Hypothalamus (tissue), 51 donors: ENCODE measurements at places on chromosomes 3 and 15.

DNA sequence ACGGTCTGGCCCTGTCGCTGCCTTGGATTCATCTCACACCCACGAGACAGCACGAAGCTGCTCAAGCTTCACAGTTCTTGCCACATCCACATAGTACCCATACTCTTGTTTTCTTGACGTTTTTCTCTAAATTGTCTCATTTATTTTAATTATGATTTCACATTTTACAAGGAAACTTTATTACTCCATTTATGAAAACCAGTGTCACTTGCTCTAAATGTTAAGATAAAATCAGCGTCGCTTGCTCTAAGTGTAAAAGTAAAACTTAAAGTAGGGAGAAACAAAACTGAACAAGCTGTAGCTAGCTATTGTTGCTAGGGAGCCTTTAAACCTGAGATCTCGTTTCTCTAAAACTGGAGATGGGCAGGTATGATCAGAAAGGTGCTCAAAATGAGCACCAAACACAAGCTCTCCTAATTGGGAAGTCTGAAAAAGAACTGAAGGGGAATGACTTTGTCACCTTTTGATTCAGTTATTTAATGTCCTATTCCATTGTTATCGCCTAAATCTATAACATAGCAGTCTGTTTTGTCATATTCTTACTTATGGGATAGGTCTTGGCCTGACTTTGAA, 680 bp downstream of the IFT122 start:
- DNase-seq: no peak

GRCh38 chr3:52140769-52141168, 13.5 kb downstream of the POC1A start:
- DNase-seq: no peak

DNA sequence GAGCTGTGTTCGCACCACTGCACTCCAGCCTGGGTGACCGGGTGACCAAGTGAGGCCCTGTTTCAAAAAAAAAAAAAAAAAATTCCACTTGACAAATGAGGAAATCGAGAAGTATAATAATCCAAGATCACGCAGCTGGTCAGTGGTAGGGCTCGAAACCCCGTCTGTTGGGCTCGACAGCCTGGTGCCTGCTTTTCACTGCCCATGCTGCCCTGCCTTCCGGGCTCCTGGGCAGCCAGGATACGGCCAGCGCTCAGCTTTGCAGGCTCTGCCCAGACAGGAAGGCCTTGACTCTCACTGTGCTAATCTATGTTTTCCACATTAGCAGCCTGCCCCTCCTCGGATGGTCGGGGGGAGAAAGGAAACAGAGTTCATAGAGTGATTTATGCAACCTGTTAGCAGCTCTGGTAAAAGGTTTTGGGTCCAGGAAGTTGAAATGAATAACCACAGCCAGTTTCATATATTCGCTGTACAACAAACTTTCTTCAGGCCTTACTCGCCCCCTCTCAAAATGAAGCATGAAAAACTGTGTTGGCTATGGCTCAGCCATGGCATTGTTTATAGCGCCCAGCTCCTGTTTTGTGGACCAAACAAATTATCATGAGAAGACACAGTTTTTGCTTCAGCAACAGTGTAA, 108.8 kb downstream of the XXYLT1 start:
- no peak for DNase-seq

- DNase-seq: no peak
Observed at GRCh38 chr15:57746786-57747185, 40.3 kb downstream of the POLR2M start.

DNA sequence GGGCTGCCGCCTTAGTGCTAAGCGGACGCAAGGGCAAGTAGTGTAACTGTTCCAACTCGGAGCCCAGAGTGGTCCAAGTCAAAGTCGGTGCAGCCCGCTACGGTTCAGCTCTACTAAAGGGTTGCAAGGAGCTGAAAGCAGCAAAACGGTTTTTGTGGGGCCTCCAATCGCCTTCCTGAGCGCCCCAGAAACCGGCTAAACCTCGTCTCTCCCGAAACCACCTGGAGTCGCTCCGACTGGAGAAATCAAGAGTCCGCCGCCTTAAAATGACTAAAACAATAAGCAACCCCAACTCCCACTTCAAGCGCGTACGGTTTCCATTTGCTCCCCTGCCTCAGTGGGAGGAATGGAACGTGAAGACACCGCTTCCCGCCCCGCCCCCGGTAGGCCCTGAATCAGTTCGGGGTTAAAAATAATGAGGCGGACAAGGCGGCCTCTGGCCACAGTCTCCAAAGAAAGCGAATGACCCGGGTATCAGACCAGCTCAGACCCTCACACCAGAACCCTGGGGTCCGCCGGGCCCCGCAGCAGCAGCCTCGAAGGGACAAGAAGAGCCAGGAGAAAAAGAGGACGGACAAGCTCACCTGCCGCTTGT, 401 bp downstream of the SEC11A start:
- DNase-seq: peak; percentile 38

DNA sequence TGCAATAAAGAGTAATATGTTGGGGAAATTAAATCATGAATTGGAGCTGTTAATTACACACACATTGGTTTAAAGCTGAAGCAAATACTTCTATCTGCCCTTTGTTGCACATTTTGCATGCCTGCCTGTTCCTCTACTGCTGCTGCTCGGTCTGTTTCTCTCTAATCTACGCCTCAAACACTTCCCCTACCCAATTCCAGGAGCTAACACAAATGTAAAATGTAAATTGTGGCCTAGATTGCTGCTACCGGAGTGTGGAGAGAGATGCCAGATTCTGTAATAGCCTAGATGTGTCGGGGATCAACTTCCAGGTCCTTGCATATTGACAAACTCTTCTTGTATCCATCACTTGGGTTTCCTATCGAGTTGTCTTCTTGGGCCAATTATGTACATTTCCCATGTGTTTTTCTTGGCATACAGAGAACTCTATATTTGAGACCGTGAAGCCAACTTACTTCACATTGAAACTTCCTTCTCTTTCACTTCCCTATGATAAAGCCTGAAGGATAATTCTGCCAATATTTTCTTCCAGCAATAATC, 450.4 kb upstream of the NR2F2 start:
- no peak for DNase-seq

DNA sequence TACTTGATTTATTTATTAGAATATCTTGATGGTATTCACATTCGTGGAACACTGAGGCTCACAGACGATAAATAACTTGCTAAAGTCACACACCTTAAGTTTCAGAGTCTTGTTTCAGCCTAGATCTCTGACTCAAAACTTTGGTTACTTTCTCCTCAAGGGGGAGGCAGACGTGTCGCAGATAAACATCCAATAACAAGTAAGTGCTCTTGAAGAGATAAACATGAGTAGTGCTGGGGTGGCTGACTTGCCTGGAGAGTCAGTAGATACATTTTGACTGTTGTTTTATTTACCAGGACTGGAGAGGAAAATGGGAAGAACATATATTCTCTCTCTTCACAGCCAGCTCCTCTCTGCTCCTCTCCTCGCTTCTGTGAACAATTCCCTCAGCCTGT, 31.3 kb downstream of the FBXO45 start:
- DNase-seq: no peak

GRCh38 chr3:111763968-111764367, 95.1 kb upstream of the PHLDB2 start:
- no peak for DNase-seq

- no peak for DNase-seq
Observed at GRCh38 chr3:105956306-105956705, 87.5 kb upstream of the CBLB start.

DNA sequence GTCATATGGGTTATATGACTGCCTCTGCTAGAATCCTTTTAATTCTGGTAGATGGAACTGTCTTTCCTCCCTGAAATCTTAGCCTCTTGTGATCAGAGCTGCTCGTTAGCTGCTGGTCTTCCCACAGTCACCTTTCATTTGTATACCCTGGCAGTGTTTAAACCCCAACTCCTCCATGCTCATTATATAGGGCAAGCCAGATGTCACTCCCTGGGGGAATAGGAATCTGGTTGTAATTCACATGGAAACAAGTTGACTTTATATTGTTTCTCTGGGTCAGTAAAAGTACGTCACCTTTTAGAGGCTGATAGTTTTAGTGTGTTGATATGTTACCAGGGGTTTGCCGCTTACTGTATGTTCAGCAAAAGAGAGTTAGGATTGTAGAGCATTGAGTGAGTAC, 103.5 kb downstream of the ITPR1 start:
- no peak for DNase-seq

DNA sequence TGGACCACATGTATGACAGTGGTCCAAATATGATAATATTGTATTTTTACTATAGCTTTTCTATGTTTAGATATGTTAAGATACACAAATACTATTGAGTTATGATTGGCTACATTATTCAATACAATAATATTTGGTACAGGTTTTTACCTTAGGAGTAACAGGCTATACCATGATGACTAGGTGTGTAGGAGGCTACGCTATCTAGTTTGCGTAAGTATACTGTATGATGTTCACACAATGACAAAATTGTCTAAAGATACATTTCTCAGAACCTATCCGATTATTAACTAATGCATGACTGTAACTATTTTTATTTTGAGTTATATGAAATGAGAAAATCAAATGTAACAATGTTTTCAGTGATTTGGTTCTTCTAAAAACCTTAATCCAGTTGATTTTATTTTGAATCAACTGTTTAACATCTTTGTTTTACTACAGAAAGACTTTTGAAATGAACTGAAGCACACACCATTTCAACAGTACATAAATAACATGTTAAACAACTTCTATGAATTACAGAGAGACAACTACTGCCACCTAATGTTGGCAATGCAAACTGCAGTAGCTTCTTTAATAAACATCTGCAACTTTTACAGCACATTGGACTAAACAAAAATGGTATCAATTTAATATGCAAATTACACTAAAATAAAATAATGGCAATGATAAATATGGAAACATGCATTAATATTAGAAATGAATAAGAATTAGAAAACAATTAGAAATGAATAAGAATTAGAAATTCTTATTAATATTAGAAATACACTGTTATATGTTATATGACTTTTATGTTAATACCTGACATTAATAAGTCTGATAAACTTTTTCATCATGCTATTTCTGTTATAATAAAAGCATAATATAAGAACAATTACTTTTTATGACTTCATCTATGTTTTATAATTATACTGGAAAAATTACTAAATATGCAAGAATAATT, 255.7 kb downstream of the MBNL1 start:
- peak; percentile 3 for DNase-seq

DNA sequence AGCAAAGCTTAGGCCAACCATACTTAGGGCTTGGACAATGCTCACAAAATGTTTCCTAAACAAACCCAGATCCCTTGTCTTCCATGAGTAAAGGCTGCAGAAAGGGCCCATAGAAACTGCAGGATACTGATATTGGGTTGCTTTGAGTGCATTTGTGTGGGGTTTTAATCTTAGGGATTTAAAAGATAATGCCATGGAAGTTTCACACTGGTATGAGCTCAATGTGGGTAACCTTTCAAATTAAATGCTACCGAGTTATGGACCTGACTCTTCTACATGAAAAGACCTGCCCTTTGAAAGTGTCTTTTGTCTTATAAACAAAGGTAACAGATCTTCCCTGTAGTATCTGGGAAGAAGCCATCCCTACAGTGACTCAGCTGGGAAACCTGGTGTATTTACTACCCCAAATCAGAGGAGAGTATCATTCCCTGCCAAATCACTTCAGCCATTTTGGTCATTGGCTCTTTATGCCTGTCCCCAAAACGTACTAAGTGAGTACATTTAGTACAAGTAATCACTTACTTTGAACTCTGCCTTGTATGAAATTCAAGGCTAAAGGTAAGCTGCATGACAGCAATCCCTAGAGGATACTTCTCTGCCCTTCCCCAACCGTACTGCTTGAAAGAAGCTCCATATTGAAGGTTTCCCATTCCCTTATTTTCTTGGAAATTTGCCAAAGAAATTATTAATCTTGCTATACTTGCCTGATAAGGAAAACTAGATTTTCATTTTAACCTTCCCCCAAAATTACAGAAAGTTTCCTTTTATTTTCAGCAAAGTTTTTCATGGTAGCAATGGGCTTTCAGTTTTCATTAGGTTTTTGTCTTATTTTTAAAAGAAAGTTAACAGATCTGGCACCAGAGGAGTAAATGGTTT, 7.2 kb downstream of the TM4SF1 start:
- no peak for DNase-seq

GRCh38 chr3:190166948-190167347, 46.3 kb upstream of the P3H2 start:
- DNase-seq: no peak

GRCh38 chr15:80154336-80154735, 1.5 kb downstream of the FAH start:
- DNase-seq: no peak

GRCh38 chr3:134249935-134250716, 533 bp downstream of the RYK start:
- peak; percentile 45 for DNase-seq

DNA sequence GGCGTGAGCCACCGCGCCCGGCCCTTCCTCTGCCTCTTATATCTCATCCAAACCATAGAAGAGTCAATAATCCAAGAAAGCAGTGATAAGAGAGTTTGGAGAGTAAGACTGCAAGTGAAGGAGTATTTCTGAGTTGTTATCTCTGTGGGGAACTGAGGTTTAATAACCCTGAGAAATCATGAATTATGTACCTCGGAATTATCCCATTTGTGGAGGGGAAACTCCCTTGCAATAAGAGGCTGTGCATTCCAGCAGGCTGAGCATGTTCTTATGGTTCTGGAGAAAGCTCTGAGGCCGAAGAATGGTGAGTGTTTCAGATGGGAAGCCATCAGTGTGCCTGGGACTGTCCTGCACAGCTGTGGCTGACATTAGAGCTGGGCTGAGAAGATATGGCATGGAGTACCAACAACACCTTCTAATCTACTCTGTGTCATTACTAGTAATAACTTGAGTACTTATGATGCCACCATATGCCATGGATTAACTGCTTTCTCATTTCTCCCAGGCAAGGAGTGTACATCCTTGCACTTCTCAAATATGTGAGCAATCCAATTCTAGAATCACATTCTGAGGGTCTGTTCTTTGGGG, 31.4 kb upstream of the NOX5 start:
- DNase-seq: no peak

- no peak for DNase-seq
Observed at GRCh38 chr3:53030619-53031449, 15.0 kb downstream of the SFMBT1 start.

DNA sequence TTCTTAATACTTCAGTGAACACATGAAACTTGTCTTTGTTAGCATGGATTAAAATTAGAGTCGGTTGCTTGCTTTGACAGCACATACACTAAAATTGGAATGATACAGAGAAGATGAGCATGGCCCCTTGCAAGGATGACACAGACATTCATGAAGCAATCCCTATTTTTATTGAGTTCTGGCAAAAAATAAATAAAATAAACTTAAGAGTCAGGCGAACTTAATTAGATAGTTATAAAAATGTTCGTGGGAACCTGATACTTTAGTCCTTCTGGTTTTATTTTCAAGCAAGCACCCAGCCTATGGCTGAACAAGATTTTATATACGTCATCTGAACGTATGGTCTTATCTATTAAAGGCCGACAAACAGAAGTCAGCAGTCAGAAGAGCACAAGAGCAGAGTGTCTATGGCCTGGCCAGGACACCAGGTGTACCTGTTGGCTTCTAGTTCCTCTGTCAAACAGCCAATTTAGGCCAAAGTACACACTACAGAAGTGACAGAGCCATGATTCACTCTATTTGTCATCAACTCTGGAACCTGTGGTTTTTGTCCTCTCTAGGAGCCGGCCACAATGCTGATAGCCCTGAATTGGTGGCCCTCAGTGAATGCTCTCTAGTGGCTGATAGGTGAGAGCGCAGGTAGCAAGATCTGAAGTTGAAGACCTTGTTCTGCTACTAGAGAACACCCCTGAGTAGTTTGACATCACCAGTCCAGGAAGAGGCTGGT, 64.3 kb downstream of the LEO1 start:
- DNase-seq: no peak

GRCh38 chr15:38275959-38276358, 23.3 kb downstream of the SPRED1 start:
- no peak for DNase-seq

- DNase-seq: no peak
Observed at GRCh38 chr3:151751161-151751560, 17.4 kb downstream of the AADACL2 start.
